ENCODE measurements at places on chromosomes 5 and 9.

DNA sequence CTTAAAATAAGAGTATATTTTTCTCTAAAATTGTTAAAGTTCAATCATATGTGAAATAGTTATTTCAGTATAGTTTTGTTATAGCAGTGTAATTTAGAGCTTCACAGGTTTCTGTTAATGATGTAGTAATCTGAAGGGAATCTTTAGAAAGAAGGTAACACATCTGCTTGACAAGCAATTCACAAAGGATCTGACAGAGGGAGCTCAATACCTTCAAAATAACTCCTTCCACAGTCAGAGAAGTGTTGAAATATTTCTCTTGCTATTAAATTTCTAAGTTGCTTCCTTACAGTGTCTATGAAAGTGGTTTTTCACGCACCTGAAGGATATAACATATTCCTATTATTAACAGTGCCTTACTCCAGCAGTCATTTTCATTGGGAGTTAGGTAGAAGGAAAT is 44.9 kb downstream of the SLC25A51 start:
- DNase-seq, result no peak

DNA sequence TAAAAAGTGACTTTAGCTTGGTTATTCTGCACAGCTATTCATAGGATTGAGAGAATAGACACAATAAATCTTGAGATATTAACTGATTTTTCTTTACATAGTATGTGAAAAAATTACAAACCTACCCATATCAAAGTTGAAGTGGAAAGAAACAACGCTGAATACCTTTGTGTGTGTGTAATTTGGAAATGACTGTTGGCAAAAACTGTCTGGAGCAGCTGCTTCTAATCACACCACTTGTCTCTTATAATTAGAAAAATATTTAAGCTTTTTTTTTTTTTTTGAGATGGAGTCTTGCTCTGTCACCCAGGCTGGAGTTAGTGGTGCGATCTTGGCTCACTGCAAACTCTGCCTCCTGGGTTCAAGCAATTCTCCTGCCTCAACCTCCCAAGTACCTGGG is 110.8 kb upstream of the POC5 start:
- DNase-seq, result no peak

DNA sequence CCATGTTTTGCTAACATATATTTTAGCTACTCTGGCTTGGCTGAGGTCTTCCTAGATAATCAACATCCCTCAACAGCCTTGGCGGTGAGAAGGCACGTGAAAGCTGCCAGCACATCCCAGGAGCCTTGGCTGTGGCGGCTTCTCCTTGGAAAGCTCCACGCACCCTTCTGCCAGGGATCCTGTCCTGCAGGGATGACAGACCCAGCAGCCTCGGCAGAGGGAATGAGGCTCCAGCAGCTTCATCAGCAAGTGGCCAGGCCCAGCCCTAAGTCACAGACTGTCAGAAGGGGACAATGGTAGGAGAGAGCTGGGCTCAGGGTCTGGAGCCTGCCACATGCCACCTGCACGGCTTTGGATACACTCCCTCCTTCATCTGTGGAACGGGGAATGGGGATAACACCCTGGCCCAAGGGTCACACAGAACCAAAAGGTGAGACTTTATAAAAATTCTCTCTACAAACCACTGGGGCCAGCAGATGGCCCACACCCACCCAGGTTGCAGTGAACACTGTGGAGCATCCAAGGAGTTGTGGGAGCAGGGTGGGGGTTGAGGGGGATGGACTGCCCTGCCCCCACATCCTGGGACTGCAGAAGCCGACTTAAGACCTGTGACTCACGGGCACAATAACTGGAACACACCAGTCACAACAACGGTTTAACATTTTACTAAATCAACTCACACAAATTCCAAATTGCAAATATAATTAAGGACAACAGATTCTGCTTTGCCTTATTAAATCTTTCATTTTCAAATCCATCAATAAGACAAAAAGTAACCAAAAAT is 65.1 kb downstream of the MACROH2A1 start:
- no peak for DNase-seq

DNA sequence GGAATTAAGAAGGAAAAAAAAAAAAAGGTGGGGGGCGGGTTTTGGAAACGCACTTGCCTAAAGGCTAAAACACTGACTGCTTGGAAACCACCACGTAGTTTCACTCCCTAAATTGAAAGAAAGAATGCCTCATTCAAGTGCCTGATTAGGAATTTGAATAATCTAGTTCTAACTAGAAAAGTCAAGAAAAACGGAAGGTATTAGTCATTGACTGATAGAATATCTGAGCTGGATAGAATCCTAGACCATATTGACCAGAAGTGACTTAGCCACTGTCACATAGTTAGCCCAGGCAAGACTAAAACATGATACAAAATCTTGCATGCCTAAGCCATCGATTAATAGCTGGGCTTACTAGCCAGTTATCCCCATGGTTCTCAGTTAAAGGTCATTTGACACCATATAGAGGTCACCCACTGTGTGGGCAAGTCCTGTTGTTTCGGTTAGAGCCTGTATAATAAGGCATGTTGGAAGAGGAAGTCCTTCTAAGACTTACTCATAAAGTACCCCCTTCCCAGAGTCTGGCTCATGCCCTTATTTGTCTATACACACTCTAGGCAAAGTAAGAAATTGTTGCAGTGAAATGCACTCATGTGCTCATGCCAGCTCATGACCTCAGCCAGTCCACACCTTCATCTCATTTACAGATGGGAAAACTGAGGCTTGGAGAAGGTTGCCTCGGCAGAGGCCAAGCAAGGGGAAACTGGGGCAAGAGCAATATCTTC is 40.2 kb downstream of the SH3RF2 start:
- DNase-seq, result no peak

DNA sequence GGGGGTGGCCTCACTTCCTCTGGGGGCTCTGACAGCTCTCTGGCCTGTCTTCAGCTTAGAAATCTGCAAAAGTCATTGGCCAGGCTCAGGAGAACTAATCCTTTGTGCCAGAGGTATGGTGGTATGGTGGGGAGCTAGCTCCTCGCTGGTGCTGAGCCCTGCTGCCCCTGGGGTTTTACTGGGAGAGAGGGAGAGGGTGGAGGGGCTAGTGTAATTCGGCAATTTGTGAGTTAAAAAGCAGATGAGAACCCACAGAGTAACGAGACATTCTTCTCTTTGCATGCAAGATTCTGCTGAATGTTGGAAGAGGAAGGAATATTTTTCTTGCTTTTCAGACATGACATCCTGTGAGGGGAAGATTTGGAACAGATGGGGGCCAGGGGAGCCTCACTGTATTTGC is 65.5 kb upstream of the SPRY4 start:
- no peak for DNase-seq

GRCh38 chr5:7706256-7706655 is 144.7 kb downstream of the CFAP90 start:
- no peak for DNase-seq

DNA sequence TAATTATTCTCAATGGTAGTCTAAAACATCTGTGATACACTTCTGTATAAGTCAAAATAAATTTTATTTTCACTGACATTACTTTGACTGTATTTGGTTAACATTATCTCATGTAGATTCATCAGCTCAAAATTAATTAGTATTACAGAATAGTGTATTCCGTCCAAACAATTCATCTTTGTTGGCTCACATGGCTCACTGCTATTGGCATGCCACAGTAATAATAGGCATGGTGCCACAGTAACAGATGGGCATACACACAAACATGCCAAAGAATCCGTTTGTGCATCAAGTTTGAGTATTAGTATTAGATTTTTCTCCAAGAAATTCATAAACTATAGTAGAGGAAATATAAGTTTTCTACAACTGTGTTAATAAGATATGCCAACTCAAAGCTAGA is 14.2 kb downstream of the AP3B1 start:
- no peak for DNase-seq

DNA sequence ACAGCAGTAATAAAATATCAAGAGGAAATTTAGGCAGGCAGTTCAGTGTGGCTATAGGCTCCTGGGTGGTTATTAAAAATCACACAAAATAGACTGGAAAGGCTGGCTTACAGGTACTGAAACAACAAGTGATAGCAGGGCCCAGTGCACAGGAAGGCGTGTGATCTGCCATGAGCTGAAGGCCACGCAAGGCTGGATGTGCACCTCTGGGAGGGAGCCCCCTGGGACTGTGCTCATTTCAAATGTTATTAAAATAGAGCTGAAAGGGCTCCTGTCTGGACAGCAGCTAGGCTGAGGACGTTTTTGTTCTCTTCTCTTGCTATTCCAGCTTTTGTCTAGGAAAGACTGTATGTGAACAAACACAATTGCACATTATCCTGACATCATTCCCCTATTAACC is 324.3 kb upstream of the RFX3 start:
- no peak for DNase-seq
